ENCODE measurements at places on chromosomes 2 and 18.
A peak's percentile ranks its signal among the peaks of the same experiment; 100 is the strongest.

- DNase-seq: no peak
These were observed 152.6 kb upstream of the EPHA4 start for GRCh38 chr2:221724631-221725203.

GRCh38 chr18:54968807-54969206 is 9.5 kb upstream of the CCDC68 start:
- DNase-seq: no peak

- no peak for DNase-seq
These were observed 9.7 kb upstream of the PNPT1 start for GRCh38 chr2:55703350-55703749.

DNA sequence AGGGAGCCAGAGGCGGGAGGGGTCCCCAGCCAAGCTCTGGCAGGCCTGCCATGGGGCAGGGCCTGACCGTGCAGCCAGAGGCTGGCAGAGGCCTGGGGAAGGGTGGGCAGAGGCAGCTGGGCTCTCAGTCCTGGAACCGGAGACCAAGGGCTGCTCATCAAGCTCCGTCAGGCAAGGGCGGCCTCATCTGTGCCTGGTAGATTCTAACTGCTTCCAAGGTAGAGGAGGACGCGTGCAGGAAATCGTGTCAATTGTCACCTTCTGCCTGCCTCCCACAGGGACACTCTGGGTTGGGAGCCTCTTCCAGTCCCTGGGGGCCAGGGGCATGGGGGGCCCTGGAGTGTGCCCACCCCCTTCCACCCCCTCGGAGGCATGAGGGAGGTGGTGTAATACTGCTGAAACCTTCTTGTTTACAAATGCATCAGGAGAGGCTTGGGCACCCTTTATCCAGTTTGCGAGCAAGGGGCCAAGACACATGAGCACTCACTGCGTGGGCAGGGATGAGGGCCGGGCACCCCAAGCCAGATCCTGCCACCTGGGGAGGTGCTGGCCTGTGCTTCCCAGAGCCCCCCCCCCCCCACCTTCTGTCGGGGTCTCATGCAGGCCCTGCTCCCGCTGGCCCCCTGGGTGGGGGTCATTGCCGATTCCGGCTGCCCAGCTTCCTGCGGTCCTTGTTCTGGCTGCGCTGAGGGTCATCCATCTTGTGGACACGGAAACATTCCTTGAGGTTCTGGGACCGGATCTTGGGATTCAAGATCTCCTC is 9.0 kb downstream of the SNORC start:
- DNase-seq: no peak

GRCh38 chr18:49560624-49561288 is 1.1 kb upstream of the LIPG start:
- peak; percentile 5 for DNase-seq

Measured in stimulated activated CD4-positive, alpha-beta T cell treated with anti-CD3 and anti-CD28 coated beads, Interleukin-4, amount 100 ng/mL, for 4 hours (primary cell).